Spleen (tissue), 13 donors: ENCODE measurements at places on chromosomes 11 and 22. TPM values are rescaled to one million over a fixed set of nuclear protein-coding genes. Genes with fewer than 3 reads are reported as not detected.

Gene OR5A1
- total RNA-seq = not detected

Gene OR52I1
- not detected for total RNA-seq

Gene MEI1
- 18.1 TPM for total RNA-seq

Gene ANGPTL5
- total RNA-seq = not detected

DNA sequence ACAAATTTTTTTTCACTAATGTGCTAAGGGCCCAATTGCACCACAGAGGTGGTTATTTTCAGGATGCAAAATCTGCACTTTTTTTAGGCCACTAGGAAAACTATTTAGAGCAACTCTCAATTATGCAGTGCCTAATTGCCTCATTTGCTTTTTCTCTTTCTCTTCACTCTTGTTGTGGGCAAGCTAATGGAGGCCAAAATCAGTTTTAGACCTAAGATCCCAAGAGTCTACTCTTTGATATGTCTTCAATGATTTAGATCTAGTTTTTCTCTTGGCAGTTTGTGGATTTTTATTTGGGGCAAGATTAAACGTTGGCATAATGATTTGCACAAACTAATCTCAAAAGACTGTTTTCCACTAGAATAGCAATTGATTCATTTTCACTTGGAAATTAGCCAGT lies 1996.9 kb downstream of the LRRC4C start:
- DNase-seq = no peak

DNA sequence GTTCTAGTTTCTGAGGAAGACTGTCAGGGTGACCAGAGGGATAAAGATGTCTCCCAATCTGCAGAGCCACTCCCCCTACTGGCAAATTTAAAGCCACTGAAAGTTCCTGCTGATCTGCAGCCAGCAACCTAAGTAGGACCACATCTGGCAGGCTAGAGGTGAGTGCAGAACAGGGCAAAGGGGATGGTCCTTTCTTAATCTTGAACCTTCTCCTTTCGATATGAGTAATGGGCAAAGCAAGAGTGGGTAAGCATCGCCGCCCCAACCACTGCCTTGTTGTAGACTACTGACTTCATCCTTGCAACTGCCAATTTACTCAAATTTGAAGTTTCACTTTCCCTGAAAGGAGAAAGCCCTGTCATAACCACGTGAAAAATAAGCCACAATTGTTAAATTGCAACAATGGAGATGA lies 30.7 kb downstream of the SCUBE2 start:
- no peak for DNase-seq

DNA sequence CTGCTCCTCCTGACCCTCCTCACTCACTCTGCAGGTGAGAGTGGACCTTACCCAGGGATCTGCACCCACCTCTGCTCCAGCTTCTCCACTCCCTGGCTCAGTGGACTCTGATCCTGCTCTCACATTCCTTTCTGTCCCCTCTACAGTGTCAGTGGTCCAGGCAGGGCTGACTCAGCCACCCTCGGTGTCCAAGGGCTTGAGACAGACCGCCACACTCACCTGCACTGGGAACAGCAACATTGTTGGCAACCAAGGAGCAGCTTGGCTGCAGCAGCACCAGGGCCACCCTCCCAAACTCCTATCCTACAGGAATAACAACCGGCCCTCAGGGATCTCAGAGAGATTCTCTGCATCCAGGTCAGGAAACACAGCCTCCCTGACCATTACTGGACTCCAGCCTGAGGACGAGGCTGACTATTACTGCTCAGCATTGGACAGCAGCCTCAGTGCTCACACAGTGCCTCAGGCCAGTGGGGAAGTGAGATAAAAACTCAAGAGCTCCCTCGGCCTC lies 29.7 kb upstream of the VPREB1 start:
- no peak for DNase-seq

DNA sequence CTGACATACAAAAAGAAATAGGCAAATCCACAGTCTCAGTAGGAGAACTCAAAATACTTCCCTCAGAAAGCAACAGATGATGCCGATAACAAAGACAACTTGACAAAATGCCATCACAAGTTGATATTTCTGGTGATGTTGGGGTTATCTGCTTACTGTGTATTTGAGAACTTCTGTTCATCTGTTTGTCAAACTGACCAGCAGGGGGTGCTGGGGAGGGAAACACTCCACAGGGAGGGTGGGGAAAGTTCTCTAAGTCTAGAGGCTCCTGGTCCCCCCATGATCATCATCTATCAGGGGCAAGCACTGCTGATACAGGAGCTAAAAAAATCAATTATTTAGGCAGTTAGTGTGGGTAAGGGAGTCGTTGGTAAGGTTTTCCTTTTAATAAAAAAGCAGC lies 19.2 kb downstream of the GLYATL1 start:
- peak; percentile 75 for DNase-seq

DNA sequence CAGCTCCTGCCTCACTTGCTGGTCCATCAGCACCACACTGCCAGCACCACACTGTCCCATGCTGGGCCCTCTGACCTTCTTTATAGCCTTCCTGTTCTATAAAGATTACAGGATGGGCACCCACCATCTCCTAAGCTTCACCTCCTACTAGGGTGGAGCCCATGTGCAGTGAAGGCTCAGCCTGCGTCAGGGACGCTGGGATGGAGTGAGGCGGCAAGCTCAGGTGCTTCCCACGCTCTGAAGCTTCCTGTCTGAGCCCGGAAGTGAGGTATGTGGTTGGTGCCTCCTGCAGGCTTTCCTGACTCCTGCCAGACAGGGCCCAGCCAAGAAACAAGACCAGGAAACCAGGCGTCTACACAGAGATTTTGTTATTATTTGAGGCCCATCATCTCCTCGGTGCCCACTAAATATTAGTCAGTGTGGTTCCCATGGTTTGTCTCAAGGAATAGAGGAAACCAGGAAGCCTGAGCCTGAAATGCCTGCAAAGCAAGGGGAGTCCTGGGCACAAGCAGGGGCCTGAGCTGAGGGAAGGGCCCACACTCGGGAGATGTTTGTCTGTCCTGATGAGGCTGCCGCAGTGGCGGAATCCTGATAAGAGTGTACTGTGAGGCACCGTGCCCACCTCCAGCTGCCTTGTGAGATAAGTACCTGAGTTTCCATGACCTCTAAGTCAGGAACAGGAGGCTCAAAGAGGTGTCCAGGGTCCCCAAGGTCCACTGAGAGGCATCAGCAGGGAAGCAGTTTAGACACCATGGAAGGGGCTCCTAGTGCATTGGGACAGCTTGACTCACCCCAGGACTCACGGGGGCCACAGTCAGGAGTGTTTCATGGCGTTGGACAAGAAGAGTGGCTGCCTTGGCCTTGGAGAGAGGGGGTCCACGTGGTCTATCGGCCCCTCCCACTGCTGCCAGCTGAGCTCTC lies 22.0 kb downstream of the RSPH14 start:
- no peak for DNase-seq

DNA sequence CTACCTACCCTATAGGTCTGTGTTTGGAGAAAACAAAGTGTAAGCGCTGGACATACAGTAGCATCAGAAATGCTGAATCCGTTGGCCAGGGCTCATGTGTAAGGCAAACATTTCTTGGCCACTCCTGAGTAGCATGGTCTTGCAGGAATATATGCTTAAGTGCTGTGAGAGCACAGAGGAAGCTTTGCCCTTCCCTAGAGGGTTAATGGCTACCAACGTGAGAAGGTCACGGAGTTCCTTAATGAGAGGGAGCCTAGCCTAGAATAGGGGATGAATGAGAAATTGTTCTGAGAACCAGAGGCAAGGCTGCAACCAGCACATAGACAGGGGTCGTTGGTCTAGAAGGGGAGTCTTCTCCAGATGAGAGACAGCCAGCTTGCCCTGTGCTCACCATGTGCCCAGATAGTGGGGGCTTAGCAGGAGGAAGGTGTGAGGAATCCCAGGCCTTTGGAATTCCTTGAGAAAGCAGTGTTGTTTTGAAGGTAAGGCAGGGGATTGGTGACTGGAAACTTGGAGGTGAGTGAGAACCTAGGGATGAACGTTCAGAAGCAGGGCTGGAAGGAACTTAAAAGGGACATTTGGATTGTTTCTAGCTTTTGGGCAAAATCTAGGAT lies 29.5 kb downstream of the RCOR2 start:
- DNase-seq = no peak

DNA sequence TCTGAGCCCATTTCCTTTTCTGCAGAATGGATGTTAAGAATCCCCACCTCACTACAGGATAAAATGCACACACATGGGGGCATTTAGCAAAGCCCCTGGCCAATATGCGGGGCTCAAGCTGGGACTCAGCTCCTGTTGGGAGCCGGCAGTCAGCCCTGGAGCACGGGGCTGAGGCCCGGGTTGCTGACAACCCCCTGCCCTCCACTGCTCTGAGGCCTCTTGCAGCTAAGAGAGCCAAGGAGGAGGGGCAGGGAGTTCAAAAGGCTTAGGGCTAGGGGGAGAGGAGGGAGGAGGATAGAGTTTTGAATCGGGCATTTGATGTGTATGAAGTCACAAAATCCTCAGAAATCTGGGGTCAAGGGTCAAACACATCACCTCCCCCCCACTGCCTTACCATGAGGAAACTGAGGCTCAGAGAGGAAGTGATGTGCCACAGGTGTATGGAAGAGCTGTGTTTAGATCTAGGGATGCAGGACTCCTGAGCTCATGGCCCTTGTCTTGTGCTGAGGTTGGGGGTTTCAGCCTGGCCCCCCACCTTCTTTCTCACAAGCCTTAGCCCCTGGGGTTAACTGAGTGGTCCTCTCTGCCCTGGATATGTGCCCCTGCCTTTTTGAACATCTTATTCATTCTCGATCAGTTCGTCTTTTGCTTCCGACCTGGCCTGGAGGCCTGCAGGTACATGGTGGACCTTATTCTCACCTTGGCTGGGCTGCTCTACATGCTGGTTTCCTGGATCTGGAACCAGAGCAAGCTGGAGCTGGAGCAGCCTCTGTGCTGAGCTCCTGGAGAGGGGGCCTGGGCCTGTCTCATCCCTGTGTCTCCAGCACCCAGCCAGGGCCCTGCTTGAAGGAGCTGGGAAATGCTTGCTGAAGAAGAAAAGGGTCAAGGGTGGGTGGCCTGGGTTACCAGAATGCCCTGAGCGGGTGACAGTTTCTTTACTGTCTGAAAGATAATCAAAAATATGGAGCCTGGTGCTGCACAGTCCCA lies 80.3 kb downstream of the LRRC32 start:
- DNase-seq = no peak

- peak; percentile 74 for DNase-seq
These were observed 5.6 kb upstream of the APOBEC3H start for GRCh38 chr22:39091126-39092081.

DNA sequence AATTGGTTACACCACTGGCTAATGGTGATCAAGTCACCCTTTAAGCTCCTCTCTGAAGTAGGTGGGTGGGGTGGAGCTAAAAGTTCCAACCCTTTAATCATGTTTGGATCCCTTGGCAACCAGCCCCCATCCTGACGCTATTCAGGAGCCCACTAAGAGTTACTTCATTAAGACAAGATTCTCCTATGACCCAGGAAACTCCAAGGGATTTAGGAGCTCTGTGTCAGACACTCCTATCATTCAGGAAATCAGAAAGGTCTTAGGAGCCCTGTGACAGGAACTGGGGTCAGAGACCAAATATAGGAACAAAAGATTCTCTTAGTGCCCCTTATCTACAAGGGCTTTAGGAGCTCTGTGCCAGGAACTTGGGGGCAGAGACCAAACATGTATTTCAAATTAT lies 141.3 kb downstream of the ATG16L2 start:
- DNase-seq = no peak

DNA sequence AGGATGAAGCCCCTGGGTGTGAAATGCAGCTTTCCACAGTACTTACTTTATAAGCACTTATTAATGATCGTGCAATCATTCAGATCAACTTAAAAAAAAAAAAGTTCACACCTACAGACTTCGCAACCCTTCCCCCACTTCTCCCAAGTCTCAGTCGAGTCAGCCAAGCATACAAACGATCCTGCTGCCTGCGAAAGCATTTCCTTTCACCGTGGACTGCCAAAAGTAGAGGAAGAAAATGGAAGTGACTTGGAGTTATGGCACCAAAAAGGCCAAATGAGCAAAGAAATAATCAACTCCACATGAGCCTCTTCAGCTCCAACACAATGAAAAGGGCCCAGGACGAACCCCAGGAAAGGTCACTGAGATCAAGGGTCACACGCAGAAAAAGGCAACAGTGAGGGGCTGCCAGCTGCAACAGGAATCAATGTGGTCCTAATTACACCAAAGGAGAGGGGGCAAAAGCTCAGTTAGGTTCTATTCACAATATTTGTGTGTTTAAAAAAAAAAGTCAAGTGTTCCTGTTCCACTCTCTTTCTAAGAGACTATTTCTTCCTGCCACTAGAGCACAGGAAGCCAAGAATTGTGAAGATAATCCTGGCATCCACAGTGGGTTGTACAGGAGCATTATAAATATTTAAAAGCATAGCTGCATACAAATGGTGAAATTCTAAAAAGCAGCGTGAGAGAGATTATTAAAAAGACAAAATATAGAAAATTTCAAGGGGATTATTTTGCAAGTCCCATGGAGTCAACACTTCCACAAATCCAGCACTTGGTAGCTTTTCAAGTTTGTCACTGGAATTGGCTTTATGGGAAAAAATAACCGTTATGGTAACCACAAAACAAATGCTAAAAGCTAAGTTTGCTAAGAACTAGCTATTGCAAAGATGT lies 28.4 kb downstream of the CDON start:
- no peak for DNase-seq

- no peak for DNase-seq
These were observed 4.4 kb downstream of the CAT start for GRCh38 chr11:34443136-34443535.

DNA sequence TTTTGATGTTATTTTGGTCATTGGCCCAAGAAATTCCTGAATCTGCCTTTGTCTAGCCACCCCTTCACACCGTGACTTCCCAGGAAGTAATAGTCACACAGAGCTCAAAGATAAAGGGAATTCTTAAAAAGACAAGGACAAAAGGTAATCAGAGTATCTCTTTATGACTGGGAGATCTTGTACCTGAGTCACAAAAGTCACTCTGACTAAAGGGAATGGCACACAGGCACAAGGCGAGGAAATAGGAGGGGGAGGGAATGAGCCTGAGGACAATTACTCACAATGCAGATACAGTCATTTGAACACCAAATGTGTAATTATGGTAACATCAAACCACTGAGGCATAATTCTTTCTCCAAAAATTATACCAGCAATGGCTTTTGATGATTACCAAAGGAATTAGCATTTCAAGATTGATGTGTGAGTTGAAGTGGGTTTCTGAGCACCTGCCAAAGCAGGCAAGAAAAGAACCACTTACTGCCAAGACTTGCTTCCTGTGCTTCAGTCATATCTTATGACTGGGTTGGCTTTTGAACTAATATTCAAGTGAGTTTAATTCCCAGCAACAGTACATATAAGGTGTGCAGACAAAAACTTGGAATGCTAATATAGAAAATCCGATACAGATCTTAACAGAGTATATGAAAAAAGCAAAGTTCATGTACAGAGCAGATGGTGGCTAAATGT lies 856.4 kb downstream of the LRRC4C start:
- DNase-seq = no peak

- no peak for DNase-seq
These were observed 429 bp upstream of the SNX15 start for GRCh38 chr11:65026810-65027209.

DNA sequence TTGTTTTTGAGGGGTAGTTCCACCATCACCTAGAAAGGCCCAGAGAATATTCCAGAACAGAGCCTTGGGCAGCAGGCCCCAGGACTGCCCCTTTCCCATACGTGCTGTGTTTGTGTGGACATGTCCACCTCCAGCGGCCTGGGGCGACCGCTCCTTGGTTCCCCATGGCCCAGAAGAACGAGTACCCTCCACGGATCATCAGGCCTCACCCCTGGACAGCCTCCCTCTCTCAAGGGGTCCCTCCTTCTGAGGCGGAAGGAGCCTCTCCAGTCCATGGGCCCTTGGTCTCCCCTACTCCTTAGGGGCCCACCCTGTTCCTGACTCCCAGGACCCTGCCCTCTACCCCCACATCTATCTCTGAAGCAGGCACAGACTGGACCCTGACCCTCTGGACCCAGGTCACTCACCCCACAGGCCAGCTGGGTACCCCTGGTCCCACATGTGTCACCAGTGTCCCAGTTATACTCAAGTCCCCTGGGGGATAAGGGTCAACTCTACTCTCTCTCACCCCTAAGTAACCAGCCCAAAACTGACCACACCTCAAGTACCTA lies 32.6 kb downstream of the IGLL5 start:
- DNase-seq = no peak
